ENCODE measurements at places on chromosomes 12 and 14.

DNA sequence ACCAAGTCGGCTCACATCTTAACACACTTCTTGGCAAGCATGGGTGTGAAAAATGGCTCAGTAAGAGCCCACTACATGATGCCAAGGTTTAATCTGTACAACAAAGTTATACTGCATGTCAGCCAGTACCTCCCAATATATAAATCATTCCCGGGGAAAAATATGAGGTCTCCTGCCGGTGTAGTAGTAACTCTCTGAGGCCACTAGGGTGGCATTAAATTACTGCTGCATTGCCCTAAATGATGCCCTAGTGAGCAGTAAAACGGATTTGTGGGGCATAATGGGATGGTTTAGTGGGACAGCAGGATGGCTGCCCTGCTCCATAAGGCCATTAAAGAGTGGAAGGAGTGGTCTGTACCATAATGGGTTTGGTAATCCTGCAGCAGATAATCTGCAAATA is 267.7 kb downstream of the MED13L start:
- DNase-seq, result no peak

DNA sequence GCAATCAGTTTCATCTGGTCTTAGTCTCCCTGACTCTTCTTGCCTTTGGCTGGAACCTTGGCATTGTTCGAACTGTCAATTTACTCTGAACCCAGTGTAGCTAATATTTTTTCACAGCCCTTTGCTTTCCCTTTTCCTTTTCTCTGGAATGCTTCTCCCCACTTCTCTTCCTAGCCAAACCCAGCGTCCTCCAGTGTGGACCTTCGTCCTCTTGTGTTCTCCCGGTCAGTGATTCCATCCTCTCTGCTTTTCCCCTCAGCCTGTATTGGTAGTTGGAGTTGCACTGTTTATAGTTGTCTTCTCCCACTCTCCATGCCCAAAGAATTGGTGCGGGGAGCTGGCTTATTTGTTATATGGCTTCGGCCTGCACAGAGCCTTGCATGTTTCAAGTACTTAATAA is 9.4 kb downstream of the ACVR1B start:
- no peak for DNase-seq

DNA sequence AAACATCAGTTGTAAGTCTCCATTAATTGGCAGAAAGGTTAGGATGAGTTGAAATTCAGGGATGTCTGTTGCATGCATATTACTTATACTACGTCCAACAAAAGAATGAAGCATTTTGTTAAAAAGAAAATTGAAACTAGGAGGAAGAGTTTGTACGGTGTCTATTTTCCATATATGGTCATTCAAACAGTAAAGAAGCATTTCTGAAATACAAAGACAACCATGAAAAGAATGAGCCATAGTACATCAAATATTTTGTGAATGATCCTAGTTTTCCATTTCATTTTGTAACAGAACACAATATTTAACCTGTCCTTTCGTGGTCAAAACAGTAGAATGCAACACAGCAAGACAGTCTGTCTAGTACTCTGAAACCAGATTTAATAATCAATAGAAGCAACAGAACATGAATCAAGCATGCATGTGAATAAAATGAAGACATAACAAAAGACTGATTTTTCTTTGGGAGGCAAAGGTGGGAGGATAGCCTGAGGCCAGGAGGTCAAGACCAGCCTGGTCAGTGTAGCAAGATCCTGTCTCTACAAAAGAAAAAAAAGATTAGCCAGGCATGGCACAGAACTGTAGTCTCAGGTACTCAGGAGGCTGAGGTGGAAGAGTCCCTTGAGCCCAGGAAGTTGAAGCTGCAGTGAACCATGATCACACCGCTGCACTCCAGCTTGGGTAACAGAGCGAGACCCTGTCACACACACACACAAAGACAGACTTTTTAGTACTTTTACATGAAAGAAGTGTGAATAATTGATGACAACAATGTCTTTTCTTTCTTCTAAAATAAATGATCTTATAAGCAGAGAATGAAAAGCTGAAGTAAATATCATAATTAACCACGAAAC is 156.0 kb downstream of the LRIG3 start:
- peak; percentile 66 for DNase-seq

GRCh38 chr12:2689879-2690278 is 104.9 kb upstream of the FKBP4 start:
- no peak for DNase-seq

- DNase-seq, result no peak
These were observed 67.6 kb upstream of the GPATCH2L start for GRCh38 chr14:76083796-76084765.

Data from choroid plexus epithelial cell (primary cell).